ENCODE measurements at places on chromosomes 12 and 14.

DNA sequence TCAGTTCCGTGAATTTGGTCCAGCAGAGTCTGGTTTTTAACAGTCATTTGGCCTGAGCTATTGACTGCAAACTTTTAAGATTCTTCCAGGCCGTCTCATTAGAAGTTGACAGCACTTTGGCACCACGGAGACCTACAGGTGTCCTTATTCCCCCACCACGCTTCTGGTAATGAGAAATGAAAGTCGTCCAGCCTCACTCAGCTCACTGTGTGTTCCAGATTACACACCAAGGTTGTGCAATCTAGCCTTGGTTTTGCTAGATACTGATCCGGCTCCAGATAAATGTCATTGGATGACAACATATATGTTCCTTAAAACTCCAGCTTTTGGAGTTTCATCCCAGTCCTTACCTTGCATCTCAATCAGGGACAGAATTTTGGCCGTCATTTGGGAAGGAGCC, 210.4 kb downstream of the CHST11 start:
- DNase-seq: no peak

GRCh38 chr14:47327336-47327735, 348.1 kb downstream of the MDGA2 start:
- DNase-seq: no peak

GRCh38 chr12:49332441-49332861, 4.5 kb downstream of the C1QL4 start:
- no peak for DNase-seq

- no peak for DNase-seq
Observed at GRCh38 chr12:4909410-4909733, 333 bp upstream of the KCNA1 start.

DNA sequence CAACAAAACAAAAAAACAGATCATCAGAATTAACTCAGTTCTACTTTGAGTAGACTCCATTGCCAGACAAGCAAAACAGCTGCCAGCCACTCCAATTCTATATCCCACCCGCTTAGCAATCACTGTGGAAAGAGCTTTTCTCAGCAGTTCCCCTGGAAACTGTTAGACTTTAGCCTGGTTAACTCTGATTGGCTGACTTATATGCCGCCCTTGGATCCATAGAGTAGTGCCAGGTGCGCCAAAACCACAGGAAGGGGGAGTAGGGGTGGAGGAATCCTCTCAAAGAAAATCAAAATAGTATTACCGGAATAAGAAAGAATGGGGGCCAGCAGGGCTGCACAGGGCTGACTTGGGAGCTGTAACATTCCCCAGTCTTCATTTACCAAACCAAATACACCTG, 5.4 kb upstream of the EML5 start:
- DNase-seq: no peak

DNA sequence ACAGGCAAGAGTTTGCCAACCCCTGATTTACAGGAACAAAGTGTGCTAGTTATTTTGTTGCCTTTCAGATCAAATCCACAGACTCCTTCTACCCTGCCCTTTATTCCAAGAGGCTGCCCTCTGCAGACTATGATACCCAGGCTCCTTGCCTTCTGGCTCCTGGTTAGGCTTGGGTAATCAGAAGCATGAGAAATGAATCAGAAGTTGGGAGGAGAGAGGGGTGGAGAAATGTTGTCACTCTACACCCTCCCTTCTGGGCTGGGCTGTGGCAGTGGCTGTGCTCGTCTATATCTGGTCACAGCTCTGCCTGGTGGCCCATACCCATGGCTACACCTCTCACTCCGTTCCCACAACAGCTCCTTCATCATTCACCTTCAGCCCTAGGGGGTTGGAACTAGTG, 204.6 kb upstream of the PLXNC1 start:
- no peak for DNase-seq

DNA sequence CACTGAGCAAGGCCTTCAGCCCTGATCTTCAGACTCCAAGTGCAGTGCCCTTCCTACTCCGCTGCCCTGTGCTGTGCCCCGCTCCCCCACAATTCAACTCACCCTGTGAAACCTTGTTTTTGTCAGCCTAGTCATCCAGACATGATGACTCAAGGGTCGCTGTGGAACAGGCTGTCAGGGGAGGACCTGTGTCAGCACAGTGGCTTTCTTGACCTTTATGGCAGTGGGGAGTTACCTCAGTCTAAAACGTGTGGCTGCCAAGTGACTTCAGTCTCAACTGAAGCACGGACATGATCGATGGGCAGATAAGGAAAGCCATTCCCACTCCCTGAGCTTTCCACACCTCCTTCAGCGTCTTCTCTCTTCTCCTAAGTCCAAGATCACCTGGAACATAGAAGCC, 16.3 kb upstream of the FLVCR2 start:
- no peak for DNase-seq

DNA sequence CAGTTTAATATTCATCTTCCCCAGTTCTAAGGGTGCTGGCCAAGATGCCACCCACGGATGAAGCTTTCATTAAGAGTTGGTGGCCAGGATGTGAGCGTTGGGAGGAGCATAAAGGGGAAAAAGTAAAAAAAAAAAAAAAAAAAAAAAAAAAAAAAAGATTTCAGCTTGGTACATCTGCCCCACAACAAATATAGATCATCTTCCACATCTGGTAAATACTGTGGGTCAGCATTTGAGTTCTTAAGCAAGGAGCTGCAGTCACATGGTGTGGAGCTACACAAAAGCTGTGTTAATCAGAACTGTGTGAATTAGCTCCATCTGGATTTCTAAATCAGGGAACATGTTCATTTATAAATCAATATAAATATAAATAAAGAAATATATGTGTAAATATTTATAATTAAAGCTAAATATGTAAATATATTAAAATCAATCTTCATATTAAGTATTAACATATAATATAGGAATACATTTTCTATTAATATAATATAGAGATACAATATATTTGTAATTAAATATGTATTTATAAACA, 262.3 kb downstream of the NUAK1 start:
- DNase-seq: no peak

DNA sequence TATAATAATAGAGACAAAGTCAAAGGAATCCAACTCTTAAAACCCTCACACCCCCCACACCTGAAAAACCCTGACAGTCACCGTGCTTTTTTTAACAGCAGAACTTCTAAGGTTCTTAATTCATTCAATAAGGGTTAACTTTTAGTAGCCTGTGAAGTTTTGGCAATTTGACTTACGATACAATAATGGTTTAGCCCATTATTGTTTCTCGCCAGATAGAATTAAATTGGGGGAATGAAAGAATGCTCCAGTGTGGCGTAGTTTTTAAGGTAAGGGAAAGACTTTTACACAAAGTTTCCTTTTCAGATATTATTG, 604 bp upstream of the MAGOHB start:
- DNase-seq: no peak

- DNase-seq: no peak
Observed at GRCh38 chr12:80716696-80717469, at the start of gene MYF5. Gene MYF5 (plus strand): TSS chr12:80716912. CDS start chr12:80717064, 152 bp downstream.

GRCh38 chr14:102346645-102347044, 16.0 kb downstream of the CINP start:
- DNase-seq: no peak

- no peak for DNase-seq
Observed at GRCh38 chr14:72961579-72962335, 35.5 kb downstream of the DCAF4 start.

Data from hematopoietic multipotent progenitor cell (in vitro differentiated cells).